Activated CD8-positive, alpha-beta memory T cell treated with anti-CD3 and anti-CD28 coated beads for 1 hour (primary cell): ENCODE measurements at places on chromosomes 12 and 14.

- no peak for DNase-seq
These were observed 41.9 kb downstream of the ATP23 start for GRCh38 chr12:57983146-57983857.

DNA sequence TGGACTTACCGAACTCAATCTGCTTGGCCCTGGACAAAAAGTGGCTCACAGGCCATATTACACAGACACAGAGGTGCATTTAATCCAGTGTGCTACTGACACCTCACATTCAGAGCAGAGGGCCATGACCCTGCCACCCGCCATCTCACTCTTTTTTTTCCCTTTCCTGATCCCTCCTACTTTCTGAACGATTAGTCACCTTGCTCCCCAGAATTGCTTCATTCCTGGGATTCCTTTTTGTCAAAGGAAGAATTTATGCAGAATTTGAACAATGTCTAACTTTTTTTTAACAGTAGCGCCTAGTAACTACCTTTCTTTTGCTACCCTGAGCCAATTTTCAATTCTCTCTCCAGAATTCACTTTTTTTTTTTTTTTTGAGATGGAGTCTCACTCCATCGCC is 4.6 kb downstream of the PKP2 start:
- no peak for DNase-seq

DNA sequence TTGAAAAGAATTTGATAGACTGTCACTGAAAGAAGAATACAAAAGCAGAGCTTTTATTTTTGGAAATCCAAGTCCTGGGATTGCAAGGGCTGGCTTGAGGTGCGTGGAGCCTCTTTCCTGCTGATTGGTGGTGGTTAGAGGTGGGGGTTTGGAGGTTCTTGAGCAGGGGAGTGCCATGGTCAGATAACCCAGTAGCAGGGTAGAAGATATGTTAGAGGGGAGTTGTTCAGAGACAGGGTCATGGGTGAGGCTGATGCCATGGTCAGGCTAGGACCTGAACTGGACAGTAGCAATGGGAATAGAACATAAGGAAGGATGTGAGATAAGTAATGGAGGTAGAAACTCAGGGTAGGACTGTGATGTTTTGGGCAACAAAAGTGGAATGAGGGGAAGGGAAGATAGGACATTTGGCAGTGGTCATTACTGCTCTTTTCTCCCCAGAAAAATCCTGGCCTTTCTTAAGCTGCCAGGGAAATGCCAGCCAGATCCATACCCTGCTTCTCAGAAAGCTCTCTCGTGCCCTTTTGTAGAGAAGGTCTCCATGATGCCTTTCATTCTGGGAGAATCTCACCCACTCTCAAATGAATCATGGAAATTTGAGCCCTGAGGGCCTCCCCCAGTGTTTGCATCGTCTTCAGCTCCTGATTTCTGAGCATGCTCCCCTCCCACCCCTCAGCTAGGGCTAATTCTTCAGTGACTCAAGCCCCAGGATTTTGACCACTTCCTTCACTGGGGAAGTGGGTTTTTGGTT is 9.5 kb downstream of the EMP1 start:
- DNase-seq: no peak

DNA sequence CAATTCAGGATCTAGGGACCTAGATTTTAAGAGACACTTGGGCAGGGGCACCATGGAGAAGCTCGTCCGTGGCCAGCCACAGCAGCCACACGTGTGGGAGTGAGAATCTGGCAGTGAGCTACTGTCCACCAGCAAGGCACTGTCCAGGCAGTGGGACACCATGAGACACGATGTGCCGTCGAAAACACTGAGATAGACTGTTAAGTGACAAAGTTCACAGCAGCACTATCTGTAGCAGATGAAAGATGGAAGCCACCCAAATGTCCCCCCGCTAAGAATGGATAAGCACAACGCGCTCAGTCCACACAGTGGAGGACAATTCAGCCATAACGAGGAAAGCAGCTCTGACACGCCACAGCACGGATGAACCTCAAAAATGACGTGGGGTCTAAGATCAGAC is 19.7 kb downstream of the RILPL1 start:
- no peak for DNase-seq

DNA sequence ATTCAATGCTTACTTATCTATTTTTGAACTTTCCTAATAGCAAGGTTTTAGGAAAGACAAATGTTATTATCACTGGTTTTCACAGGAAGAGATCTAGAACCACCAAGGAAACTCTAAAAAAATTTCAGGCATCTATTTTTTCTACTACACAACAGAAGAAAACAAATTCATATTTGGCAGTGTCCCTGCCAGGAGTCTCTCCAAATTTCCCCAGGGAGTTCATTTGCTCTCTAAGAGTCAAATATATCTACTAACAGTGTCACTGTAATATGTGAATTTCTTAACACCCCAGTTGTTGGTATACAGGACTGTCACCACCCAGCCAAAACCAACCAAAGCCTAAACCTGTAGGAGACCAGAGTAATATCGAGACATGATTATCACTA is 83.4 kb downstream of the STXBP6 start:
- DNase-seq: no peak

- no peak for DNase-seq
These were observed 50.3 kb upstream of the SLC2A13 start for GRCh38 chr12:40156021-40156764.

- no peak for DNase-seq
These were observed 45.3 kb upstream of the PLBD1 start for GRCh38 chr12:14612898-14613445.

- no peak for DNase-seq
These were observed 49.0 kb upstream of the ISM2 start for GRCh38 chr14:77547512-77548180.

- DNase-seq: no peak
These were observed 47.2 kb downstream of the CCDC91 start for GRCh38 chr12:28237423-28237822.

DNA sequence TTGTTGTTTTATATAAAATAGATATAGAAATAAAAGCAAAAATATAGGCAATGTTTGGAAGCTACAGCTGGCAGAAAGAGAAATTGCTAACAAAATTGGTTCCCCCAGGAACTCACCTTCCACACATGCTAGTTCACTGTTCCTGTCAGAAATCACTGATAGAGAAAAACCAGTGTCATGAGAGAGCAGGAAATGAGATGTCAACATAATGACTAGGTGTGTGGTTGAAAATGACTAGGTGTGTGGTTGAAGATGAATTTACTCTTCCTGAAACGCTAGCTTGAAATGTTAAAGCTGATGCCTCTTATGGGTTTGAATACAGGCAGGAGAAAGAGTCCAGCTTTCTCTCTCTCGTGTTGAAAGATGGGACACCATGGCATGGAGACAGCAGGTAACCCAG is 216.3 kb downstream of the C12orf42 start:
- no peak for DNase-seq

DNA sequence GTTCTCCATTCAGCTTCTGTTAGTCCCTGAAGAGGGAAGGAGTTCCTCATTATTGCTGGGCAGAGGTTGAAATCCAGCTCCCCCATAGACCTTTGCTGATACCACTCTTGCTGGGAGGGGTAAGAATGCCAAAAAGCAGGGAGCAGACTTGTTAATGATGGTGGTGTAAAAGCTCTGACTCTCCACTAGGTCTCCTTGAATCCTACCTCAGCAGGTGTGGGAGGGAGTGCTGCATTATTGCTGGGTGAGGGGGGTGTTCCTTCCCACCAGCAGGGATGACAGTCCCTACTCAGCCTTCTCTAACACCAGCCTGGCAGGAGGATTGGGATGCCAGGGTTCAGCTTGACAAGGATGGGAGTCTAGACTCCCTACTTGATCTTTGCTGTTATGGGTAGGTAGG is 185.8 kb upstream of the NOS1 start:
- no peak for DNase-seq

DNA sequence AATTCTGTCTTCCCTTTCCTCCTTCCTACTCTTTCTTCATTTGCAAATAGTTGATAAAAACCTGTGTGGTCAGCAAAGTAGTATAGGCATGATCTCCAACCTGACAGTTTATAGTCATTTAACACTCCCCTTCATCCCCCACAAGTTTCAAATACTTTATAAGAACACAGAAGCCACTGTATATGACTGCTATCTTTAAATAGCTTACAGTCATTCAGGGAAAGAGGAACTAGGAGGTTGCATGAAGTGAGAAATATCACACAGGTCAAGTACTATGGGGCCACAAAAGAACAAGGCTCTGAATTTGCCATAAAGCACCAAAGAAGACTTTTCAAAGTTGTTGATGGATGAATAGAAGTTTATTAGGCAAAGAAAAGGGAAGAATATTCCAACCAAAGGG is 431.3 kb downstream of the NPAS3 start:
- no peak for DNase-seq

DNA sequence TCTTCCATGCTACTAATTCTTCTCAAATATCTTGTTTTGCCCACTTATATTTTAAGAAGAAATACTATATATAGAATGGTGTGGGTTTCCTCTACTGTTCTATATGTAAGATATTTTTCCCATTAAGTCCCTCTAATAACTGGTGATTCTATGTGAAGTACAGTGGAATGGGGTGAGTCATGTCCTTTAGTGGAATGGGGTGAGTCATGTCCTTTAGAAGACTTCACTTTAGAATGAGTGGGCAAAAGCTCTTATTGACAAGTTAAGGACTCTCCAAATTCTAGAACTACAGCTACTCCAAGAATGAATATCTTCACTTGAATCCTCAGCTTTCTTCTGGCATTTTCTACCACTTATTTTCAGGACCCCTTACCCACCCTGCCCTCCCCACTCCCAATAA is 349.9 kb downstream of the ETNK1 start:
- no peak for DNase-seq

DNA sequence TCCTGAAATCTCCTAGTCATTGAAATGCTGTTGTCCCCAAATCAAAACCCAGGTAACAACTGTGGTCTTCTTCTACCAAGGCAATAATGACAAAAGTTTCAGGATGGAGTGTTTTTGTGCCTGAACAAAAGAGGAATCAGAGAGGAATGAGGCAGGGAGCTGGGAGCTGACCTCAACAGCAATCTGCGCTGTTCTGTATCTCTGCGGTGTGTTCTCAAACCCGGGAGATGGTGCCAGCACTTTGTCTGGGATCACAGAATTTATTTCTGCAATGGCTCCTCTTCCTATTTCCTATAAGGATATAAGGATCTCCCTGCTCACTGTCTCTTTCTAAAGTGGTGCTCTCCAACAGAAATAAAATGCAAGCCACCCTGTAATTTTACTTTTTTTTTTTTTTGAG is 449 bp upstream of the GLT8D2 start:
- no peak for DNase-seq

- DNase-seq: no peak
These were observed 108.7 kb downstream of the KSR2 start for GRCh38 chr12:117860111-117860510.

DNA sequence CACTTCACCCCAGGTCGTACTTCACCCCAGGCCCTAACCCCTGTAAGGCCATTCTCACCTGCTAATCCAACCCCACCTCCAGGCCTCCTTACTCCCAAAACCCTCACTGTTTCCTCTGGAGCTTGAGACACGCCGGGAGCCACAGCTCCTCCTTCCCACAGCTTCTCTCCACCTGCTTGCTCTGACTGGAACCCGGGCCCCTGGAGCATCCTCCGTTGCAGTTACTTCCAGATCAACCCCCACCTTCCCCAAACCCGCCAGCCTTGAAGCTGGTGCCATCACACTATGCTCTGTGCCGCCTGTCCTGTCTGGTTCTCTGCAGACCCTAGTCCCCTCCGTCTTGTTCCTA is 34.6 kb upstream of the PPP2R5C start:
- no peak for DNase-seq

DNA sequence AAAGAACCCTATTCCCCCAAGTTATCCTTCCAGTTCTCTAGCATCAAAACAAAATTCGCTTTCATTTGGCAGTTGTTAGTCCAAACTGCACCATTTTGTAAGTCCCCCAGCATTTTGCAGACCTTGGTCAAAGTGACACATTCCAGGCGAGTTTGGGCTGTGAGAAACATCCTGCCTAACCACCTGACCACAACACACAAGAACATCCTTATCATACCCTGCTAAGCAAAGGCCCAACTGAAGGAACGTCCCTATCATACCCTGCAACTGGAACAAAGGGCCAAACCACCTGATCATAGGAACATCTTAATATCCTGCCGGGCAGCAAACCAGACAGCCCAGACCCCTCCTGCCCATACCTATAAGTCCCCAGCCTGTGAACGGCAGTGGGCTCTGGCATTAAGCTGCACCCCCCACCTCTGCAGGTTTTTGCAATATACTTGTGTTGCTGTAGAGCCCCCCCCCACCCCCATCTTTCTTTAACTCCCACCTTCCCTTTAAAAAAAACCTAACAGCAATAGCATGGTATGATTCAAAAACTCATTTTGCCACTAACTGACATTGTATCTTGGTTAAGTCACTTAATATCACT is 2.7 kb downstream of the PCNX4 start:
- DNase-seq: no peak

DNA sequence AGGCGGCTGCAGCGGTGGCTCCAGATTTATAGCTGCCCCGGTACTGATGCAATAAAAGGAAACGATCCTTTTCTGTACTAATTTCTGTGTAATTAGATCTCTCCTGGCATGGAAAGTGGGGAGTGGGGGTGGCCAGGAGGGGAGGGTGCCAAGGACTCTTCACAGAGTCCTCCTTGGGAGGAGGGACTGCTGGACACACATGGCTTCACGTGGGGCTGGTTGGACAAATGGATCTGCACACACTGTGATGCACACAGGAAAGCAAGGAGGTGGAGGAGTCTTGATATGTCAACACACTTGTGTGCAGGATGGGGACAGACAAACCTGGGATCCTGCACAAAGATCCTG is 23.8 kb upstream of the ATP5MC2 start:
- DNase-seq: no peak

DNA sequence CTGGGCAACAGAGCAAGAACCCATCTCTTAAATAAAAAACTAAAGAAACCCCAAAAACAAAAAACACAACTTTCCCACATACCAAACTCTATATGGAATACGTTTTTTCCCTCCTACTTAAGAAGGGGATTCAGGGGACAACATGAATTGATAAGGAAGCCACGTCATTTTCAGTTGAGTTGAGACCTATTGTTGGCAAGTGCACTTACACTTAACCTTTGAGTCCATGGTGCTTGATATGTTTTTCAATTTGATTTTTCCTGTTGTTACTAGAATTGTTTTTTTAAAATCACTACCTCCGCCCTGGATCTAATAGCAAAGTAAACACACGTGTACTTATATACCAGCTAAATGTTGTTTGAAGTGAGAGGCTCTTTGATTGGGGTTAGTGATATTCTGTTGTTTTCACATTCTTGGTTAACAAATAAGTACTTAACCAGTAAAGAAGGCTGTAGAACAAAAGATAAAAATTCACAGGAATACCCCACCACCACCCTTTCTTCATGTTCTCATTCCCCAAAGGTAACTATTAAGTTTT is 2.0 kb downstream of the FAM177A1 start:
- DNase-seq: no peak

GRCh38 chr12:66916189-66916588 is 237.3 kb upstream of the GRIP1 start:
- no peak for DNase-seq

GRCh38 chr12:94998326-94998725 is 5.2 kb downstream of the NDUFA12 start:
- no peak for DNase-seq

GRCh38 chr14:74510959-74511409 is 17.4 kb downstream of the ISCA2 start:
- DNase-seq: no peak
